ENCODE measurements at places on chromosomes 5 and 9.

- DNase-seq, result no peak
Measured at GRCh38 chr5:118126159-118126558, 862.2 kb downstream of the DTWD2 start.

DNA sequence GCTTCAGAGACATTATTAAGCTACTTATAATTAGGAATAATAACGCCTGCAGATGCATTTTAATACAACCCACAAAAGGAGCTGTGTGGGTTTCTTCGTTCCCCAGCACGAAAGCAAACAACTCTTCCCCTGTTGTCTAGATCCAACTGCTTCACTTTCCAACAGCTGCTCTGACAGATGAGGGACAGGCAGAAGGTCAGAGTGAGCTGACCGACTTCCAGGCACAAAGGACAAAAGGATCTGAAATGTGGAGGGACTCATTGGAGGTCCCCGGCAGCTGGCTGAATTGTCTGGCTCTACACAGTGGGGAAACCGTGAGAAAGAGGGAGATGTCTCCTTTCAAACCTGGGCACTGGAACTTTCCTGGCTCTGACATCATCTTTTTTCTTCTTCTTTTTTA lies 79.1 kb upstream of the ALDH1B1 start:
- no peak for DNase-seq

GRCh38 chr9:137459601-137460362 lies 648 bp upstream of the NSMF start:
- no peak for DNase-seq

GRCh38 chr5:137142764-137143605 lies 356.1 kb downstream of the SPOCK1 start:
- DNase-seq, result no peak

DNA sequence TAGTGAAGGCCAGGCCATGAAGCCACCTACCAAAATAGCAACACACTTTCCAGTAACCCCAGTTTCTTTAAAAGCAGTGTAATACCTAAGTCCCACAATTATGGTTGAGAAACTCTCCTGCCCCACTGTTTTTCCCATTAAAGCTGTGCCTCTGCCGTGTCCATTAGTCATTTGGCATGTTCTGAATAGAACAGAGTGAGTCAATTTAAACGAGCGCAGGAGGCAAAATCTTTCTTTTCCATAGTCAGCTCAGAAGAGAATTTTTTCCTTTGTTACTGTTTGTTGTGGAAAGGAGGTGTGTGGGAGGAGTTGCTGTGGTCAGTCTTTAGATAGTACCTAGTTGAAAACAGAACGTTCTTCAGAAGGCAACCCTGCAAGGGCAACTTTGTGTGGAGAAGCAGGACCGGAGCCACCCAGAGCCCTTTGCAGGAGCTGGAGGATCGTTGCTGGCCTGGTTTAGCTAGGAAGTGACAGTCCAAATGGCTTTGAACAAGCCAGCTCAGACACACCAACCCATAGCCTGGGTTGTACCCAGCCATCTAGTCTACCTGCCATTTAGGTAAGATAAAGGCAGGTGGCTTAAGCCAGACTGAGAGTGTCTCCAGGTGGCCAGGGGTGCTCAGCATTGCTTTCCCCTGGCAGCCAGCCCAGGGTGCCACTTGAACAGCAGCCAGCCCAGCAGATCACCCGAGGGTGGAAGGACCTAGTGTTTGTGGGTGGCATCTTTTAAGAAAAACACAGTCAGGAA lies 30.4 kb downstream of the GADD45G start:
- DNase-seq, result no peak

- no peak for DNase-seq
Measured at GRCh38 chr9:134304690-134305089, 21.6 kb upstream of the RXRA start.

- DNase-seq, result no peak
Measured at GRCh38 chr5:180284149-180284548, 7.7 kb downstream of the MAPK9 start.

DNA sequence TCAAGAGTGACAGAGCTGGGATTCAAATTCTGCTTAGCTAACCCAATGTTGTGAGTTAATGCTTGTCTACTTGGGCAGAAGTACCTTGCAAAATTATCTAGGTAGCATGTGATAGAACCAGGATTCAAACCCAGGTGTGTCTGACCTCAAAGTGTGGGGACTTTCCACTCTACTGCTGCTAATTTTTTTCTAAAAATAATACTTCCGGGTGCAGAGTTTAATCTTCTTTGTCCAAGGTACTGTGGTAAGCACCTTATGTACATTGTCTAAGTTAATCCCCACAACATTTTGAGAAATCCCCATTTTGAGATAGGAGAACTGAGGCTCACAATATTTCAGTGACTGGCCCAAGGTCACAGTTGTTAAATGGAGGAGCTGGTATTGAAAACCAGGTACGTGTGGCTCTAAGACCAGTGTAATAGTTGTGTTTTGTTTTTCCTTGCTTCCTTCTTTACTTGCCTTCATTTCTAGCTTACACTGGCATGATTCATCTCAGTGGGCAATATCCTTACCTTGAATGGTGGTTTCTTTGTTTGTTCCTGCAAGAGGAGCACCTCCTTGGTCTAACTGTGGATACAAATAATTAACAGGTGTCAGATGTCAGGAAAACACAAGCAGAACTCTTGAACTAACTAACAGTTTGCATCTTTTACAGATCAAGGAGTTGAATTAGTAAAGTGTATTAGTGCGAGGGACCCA lies 7.5 kb downstream of the ALDOB start:
- DNase-seq, result no peak

DNA sequence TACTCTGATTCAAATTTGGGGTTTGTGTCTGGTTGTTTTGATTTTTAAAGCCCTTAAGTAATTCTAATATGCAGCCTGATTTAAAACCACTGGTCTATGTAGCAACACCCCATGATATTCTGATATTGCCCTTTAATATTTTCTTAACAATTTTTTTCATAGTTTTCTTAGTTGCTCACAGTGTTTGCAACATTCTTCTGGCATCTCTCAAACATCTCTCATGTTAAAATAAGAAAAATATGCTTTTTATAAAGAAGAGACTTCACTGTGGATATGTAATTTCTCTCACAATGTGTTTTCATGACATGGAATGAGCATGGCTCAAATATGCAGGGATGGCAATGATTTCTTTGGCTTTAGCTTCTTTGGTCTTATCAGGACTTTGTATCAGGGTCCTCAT lies 183.7 kb downstream of the TAF11L14 start:
- DNase-seq, result no peak

GRCh38 chr5:11130131-11130530 lies 369.1 kb upstream of the DAP start:
- no peak for DNase-seq

- DNase-seq, result no peak
Measured at GRCh38 chr9:5509573-5509972, 758 bp upstream of the PDCD1LG2 start.

- no peak for DNase-seq
Measured at GRCh38 chr5:34803974-34804732, 34.8 kb upstream of the TTC23L start.

- no peak for DNase-seq
Measured at GRCh38 chr9:16207161-16207560, 654.3 kb downstream of the CCDC171 start.

DNA sequence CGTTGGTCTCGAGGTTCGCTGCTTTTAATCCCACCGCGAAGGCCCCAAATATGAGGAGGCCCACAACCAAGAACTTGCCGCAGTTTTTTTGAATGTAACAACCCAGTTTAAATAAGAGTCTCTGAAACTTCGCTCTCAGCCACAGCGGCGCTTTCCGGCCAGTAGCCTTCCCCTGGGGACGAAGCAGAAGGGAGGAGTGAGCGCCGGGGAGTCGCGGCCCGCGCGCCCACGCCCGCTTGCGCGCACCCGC lies 10.4 kb downstream of the PTCH1 start:
- no peak for DNase-seq

GRCh38 chr5:125113328-125113727 lies 366.9 kb upstream of the ZNF608 start:
- DNase-seq, result no peak

GRCh38 chr5:96649681-96650540 lies 12.3 kb upstream of the CAST start:
- no peak for DNase-seq

- no peak for DNase-seq
Measured at GRCh38 chr5:176883700-176884570, 15.2 kb downstream of the HK3 start.

DNA sequence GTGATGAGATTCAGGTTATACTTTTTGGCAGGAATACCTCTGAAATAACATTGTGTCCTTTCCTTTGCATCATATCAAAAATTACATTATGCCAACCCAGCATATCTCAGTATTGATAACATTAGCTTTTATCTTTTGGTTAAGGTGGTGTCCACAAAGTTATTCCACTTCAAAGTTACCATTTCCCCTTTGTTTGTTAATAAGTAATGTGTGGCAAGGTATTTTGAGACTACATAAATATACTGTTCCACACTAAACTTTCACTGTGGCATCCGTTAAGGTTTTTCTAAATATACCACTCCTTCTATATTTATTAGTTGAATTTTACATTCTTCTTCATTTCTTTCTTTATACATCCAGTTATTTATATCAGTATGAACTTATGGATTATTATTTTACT lies 14.1 kb upstream of the ARHGEF37 start:
- DNase-seq, result no peak

- DNase-seq, result no peak
Measured at GRCh38 chr9:113956901-113957300, 80.8 kb downstream of the ZNF618 start.

GRCh38 chr5:157046041-157046440 lies 12.9 kb downstream of the HAVCR1 start:
- DNase-seq, result no peak

GRCh38 chr5:4941957-4942830 lies 197.9 kb upstream of the ADAMTS16 start:
- peak; percentile 46 for DNase-seq

GRCh38 chr5:108884736-108885135 lies 137.0 kb downstream of the FER start:
- no peak for DNase-seq

GRCh38 chr5:67686746-67687145 lies 490.1 kb upstream of the CD180 start:
- no peak for DNase-seq

DNA sequence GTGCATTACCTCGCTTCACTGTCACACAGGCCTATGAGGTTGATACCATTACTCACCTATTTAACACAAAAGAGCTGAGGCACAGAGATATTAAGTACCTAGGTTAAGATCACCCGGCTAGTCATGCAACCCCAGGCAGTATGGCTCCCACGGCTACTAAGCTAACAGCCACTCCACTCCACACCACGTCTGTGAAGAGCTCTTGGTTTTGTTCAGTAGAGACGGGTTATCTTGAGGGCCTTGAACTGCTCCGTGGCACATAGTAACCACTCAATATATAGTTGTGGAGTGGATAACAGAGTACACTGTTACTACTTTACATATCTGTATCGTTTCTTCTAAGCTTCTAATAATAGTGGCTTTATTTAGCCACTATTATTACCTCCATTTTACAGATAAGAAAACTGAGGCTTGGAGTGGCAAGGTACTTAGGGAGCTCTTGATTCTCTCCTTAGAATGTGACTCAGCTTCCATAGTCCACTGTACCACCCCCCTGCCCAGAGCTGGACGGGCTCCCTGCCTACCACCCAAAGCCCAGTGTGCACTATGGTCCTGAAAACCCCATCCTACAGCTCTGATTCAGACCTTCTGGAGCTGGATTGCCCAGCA lies 1.0 kb upstream of the CORO2A start:
- DNase-seq, result no peak

GRCh38 chr5:123209502-123210027 lies 120.5 kb downstream of the PRDM6 start:
- no peak for DNase-seq

- no peak for DNase-seq
Measured at GRCh38 chr5:33311893-33312292, 128.9 kb upstream of the TARS1 start.

DNA sequence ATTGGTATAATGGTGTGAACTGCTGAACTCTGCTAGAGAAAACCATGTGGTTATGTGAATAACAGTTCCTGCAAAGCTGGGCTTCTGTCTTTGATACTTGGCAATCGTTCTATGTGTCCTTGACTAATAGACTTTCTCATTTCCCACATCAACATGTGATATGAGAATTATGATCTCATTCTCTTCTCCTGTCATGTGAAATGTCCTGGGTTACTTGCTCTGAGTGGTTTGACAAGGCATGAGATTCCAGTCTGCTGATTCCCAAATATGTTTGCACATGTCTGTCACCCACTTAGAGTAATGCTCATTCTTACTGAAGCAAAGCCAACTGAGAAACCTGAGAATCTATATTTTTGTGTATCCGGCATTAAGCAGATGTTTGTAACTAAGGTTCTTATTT lies 141.2 kb downstream of the PARP8 start:
- no peak for DNase-seq

- no peak for DNase-seq
Measured at GRCh38 chr9:130158001-130158400, 14.2 kb upstream of the NCS1 start.

DNA sequence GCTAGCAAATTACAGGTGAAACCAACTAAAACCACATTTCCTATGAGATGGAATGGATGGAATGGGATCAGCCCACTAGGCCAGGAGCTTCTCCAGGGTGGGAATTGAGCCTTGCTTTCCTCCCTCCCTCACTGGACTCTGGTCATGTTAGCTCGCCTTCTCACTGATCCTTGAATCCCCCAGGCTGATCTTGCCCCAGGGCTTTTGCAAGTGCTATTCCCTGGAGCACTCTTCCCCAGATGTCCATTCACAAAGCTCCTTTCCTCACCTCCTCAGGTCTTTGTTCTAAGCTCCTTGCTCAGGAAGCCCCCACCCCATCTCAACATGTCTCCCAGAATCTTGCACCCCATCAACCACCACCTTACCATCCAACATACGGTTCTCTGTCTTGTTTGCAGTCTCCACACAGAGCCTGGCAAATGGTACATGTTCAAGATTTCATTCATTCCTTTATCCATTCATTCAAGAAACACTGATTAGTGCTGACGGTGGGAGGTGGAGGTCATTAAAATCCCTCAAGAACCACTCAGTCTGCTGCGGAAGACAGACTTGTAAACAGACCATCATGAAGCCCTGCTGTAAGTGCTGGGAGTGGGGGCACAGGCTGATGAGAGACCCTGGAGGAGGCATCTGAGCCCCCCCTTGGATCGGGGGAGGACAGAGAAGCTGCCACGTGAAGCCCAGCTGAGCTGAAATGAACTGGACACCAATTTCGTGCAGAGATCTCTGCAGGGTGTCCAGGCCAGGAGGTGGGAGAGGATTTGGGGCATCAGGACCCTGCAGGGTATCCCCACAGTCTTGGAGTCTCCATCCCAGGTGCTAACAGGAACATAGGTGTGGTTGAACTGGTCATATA lies 141.7 kb downstream of the BARX1 start:
- no peak for DNase-seq

- no peak for DNase-seq
Measured at GRCh38 chr9:2567922-2568321, 53.7 kb upstream of the VLDLR start.
